ENCODE measurements at places on chromosomes 6 and 20. TPM values are rescaled to one million over a fixed set of nuclear protein-coding genes. Genes with fewer than 3 reads are reported as not detected.

Gene BLOC1S5
- total RNA-seq: 12.4 TPM

Gene TUBB1
- total RNA-seq: not detected

Gene MCCD1
- total RNA-seq: not detected

Gene PSORS1C2
- total RNA-seq: not detected

Gene FRK
- 1.9 TPM for total RNA-seq

Gene ABT1
- total RNA-seq: 20.6 TPM

Gene TRIM15
- total RNA-seq: not detected

Gene OR2B6
- total RNA-seq: not detected

Gene HLA-DOA
- 0.23 TPM for total RNA-seq

Gene RAET1E
- 1.3 TPM for total RNA-seq

Gene RIPPLY2
- not detected for total RNA-seq

Gene RSPO3
- not detected for total RNA-seq

Gene AK9
- total RNA-seq: 1.2 TPM

Gene KCNQ5
- total RNA-seq: 8.7 TPM

Gene ZNF334
- total RNA-seq: 0.11 TPM

Gene SLC13A3
- 0.17 TPM for total RNA-seq

Gene SLC22A2
- total RNA-seq: not detected

Gene RPS18
- 2,414 TPM for total RNA-seq

Gene LY6G6F
- total RNA-seq: not detected

Gene SLC17A1
- not detected for total RNA-seq

Gene SLC17A9
- not detected for total RNA-seq

Gene PRDM13
- under 0.01 TPM for total RNA-seq

Gene CST2
- total RNA-seq: not detected

Gene ZNF343
- total RNA-seq: 10.3 TPM

Gene TAF11
- total RNA-seq: 20.0 TPM

Gene MUC21
- not detected for total RNA-seq

Gene UST
- total RNA-seq: 4.9 TPM

Gene TREM2
- not detected for total RNA-seq

Gene FABP7
- not detected for total RNA-seq

Gene ALDH8A1
- 0.06 TPM for total RNA-seq

Gene MOG
- not detected for total RNA-seq

Gene BPIFB1
- not detected for total RNA-seq

Gene DNMT3B
- total RNA-seq: 1.2 TPM

Gene JAG1
- 6.2 TPM for total RNA-seq

Gene DUSP15
- total RNA-seq: 0.11 TPM

Gene OOEP
- not detected for total RNA-seq

Gene MAN1A1
- 104 TPM for total RNA-seq

Gene CRYBG1
- 43.6 TPM for total RNA-seq

Gene TMEM200A
- total RNA-seq: 0.32 TPM

Gene ZNF184
- total RNA-seq: 11.5 TPM

Gene PNLDC1
- total RNA-seq: not detected

Gene TP53TG5
- total RNA-seq: not detected

Gene RIMS4
- not detected for total RNA-seq

Gene OPRL1
- total RNA-seq: 1.2 TPM

Gene AIF1
- not detected for total RNA-seq

Gene CNR1
- total RNA-seq: not detected

Gene MAD2L1BP
- total RNA-seq: 28.3 TPM

Gene DYNLRB1
- 133 TPM for total RNA-seq

Gene TDRD6
- total RNA-seq: not detected

Data from LHCN-M2 (cell line).